Putamen (tissue), 1 donor: ENCODE measurements at places on chromosomes 6 and 20.

DNA sequence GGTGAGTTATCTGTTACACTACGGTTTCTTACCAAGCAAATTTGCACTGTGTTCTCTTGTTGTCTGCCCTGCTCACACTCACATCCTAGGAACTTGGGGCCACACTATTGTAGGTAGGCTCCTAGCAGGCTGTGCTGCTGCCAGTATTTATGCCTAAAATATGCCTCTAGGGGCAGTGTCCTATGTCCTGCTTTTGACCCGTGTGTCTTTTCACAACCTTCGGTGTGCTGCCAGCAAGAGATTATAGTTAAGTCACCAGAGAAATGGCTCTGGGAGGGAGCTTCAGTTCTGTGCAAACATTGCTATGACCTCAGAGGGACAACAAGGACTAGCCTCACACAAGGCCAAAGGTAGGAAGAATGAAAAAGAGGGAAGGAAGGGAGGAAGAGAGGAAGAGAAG lies 8.9 kb upstream of the TAAR5 start:
- DNase-seq, result no peak

- DNase-seq, result no peak
Measured at GRCh38 chr6:2171728-2172127, 73.7 kb downstream of the GMDS start.

- DNase-seq, result no peak
Measured at GRCh38 chr6:142764311-142764710, 180.7 kb downstream of the HIVEP2 start.

GRCh38 chr6:15810618-15811017 lies 147.8 kb upstream of the DTNBP1 start:
- no peak for DNase-seq

DNA sequence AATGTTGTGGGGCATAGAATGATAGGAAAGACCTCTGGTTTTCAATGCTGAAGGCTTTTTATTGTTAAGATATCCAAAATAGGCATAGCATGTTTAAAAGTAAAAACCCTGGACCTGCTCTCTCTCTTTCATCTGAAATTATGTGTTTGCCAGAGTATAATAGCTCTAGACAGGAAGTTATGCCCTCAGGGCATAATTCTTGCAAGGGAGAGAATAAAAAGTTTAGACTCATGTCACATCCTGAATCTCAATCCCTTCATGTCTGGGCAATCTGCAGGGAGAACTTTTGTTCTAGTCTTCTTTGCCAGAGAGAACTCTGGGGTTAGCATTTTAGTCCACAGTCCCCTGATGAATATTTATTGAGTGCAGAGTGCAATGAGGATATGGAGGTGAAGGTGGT lies 297.3 kb upstream of the FLRT3 start:
- DNase-seq, result no peak

DNA sequence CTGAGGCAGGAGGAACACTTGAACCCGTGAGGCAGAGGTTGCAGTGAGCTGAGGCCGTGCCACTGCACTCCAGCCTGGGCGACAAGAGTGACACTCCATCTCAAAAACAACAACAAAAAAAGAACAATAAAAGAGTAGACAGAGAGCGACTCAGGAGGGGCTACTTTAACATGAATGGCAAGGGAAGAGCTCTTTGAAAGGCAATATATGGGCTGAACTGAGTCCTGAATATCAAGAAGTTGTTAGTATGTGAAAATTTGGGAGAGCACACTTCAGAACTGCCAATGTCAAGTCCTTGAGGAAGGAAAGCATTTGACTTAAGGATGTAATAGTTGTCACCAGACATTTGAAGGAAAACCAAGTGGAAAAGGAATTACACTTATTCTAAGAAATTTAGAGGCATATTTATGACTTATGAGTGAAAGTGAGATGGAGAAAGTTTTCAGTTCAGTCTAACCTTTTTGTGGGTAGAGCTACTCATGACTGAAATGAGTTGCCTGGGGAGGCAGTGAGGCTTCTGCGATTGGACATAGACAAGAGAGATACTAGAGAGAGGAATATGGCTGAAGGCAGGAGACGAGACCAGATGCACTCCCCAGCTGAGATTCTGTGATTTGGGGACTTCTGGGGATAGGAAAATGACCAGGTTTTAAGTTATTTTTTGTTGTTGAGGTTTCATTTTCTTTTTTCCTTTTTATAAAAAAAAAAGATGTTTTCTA lies 48.6 kb upstream of the SLC16A10 start:
- no peak for DNase-seq

GRCh38 chr6:39173270-39173669 lies 56.0 kb downstream of the KCNK5 start:
- DNase-seq, result no peak

- no peak for DNase-seq
Measured at GRCh38 chr6:170085475-170086401, 205.1 kb downstream of the DLL1 start.

DNA sequence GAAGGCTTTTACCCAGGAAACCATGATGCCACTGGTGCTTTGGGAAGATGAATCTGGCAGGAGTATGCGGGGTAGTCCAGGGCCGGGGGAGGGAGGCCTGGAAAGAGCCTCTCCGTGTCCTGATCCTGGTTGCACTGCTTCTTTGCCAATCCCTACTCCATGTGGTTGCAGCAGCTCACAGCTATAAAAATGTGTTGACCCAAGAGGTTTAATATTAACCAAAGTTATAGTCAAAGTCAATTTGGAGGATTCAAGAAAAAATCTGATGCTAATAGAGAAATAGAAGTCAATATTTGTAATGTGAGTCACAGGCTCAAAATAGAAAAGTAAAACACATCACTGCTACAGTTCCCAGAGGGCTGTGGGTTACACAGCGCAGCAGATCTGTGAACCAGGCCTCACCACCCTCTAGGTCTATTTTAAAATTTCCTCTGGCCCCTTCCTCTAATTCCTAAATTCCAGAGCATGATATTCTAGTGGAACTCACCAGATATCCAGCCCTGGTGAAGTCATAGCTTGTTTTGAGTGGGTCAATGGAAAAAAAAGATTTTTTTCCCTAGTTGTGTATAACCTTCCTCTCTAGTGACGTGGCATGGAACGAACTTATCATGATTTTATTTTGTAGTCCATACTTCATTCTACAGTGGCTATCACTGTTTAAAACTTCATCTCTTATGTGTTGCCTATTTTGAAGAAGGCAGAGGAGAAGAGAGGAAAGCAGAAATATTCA lies 63.2 kb upstream of the BMP2 start:
- DNase-seq, result no peak

GRCh38 chr20:37669062-37669772 lies 24.6 kb upstream of the CTNNBL1 start:
- no peak for DNase-seq

DNA sequence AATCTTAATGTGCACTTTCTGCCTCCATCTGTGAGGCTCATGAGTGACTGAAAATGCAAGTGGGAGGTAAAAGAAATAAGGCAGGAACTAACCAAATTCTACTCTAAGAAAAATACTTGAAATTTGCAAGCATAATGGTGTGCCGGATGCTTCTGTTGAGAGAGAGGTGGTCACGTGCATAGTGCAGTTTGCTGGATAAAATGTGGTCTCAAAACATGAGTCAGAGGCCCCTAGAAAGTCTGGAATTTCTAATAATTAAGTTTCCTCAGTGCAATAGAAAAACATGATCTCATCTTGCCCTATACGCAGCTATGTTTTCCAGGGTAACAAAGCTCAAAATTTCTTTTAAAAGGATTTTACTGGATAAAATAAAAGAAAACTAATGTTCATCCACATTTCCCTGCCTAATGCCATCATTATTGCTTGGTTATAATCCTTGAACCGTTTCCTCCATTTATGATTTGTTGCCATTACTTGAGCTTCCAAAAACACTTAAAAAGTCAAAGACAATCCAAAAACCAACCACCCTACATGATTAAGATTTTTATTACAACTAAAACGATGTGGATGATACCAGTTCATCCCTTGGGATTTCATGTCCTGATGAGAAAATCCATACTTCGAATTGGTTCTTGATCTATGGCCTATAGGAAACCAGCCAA lies 351.7 kb upstream of the ARID1B start:
- no peak for DNase-seq

- no peak for DNase-seq
Measured at GRCh38 chr6:31727034-31727716, 1.9 kb downstream of the DDAH2 start.

- no peak for DNase-seq
Measured at GRCh38 chr20:48965189-48965910, 43.8 kb downstream of the ARFGEF2 start.

GRCh38 chr6:37928217-37928616 lies 108.7 kb downstream of the ZFAND3 start:
- no peak for DNase-seq

DNA sequence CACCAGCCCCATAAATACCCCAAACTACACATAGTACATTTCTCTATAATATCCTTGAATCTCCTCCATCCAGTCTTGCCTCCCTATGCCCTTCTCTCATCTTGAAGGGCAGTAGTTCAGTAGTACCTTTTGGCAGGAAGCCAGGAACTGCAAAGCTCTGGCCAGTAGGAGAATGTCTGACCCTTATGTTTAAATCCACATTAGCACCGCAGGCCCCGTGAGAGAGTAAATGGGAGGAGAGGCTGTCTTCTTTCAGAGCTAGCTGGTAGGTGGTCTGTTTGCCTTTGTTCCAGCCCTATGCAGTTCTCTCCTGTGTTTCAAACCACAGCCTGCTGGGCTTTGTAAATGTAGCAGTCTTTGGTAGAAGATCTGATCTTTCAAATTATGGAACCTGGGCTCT lies 690.7 kb downstream of the DOK5 start:
- DNase-seq, result no peak

DNA sequence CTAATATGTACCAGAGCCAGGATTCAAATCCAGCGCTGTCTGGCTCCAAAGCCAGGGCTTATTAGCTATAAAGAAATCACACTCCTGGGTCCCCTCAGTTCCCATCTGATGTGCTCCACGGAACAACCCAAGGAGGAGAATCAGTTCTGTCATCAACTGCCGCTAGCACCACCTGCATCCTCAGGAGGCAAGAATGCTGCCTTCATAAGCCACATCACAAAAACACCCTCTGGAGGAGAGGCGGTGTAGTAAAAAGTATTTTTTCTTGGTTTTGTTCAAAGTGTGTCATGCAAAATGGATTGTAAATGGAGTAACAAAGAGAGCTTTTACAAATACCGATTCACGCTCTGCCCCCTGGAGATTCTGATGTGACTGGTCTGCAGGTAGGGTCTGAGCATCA lies 57.1 kb downstream of the TNFRSF21 start:
- no peak for DNase-seq
